Amygdala (tissue), 56 donors: ENCODE measurements at places on chromosomes 3 and 15.

DNA sequence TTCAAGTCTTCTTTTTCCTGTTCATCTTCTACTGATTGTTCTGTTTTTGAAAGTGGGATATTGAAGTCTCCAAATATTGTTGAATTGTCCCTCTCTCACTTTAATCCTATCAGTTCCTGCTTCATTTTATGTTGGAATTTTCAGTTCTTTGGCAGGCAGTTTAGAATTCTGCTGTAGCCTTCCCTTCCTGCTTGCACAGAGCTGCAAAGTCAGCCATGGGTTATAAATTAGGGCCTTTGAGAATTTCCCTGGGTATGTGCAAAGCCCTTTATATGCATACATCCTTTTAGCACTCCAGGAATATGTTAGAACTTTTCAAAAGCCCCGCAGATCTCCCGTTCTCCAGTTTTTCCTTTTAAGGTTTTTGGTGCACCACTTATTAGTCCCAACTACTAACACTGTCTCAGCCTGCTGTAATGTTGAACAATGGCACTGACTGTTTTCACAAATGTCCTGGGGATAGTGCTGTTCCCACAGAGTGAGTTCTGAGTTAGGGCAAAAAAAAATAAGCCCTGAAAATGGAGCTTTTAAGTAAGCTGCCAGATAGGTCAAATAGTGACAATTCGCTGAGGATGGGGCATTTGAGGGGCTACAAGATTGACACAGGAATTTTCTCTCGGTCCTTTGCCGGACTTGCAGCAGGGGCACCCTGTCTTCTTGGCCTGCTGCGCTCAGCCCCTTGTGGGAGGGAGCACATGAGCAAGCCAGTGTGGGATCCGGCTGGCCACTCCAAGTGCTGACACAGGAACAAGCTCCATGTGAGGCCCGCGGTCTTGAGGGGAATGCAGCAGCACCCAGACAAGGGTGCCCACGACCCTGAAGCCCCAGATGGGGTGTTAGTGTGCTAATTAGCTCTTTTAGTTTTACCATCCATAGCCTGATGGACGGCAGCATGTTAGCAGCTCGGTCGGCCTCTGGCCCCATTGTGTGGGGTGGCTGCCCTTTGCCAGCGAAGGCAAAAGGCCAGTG lies 96.0 kb downstream of the VPS8 start:
- DNase-seq, result peak; percentile 16

DNA sequence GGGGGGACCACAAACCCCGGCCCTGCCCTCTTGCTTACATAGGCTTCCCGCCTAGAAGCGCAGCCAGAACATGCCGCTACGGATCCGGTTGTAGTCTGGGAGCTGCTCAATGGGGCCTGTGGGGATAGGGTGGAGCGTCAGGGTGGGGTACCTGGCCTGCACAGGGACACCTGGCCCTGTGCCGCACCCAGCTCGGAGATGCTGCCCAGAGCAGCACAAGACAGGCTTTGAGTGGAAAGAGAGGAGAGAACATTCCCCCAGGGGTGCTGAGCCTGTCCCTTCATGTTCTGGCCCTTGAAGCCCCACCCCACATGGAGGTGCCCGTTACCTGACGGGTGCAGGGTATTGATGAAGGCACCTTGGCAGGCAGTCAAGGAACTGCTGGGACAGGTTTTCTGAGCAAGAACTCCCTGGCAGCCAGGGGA lies 4.0 kb upstream of the COL7A1 start:
- DNase-seq, result no peak

- DNase-seq, result peak; percentile 36
Measured at GRCh38 chr3:63975723-63976122, 47.6 kb downstream of the PSMD6 start.

DNA sequence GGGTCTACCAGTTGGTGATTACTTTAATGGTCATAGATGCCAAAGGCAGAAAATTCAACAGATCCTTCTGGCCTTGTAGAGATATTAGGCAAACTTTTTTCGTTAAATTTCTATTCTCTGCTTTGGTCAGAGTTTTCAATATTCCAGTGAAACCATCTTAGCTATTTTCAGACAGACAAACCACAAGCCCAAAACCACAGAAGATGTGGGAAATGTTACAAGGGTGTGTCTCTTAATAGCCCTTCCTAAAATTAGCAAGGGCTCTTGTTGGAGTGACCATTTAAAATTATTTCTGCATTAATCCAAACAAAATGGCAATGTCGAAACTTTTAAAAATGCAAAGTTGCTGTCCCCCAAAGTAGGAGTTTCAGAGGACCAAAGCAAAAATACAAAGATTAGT lies 102.8 kb downstream of the ARRDC4 start:
- DNase-seq, result no peak

- DNase-seq, result no peak
Measured at GRCh38 chr3:54970895-54971294, 43.0 kb upstream of the LRTM1 start.

DNA sequence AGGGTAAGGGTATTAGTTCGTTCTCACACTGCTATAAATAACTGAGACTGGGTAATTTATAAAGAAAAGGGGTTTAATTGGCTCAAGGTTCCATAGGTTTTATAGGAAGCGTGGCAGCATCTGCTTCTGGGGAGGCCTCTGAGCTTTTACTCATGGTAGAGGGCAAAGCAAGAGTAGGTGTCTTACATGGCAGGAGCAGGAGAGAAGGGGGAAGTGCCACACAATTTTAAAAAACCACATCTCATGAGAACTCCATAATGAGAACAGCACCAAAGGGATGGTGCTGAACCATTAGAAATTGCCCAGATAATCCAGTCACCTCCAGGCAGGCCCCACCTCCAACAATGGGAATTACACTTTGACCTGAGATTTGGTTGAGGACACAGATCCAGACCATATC lies 12.2 kb downstream of the RNF111 start:
- DNase-seq, result no peak

GRCh38 chr3:51720292-51721061 lies 13.6 kb downstream of the GRM2 start:
- no peak for DNase-seq

GRCh38 chr15:63006032-63006878 lies 36.3 kb upstream of the TPM1 start:
- no peak for DNase-seq

- no peak for DNase-seq
Measured at GRCh38 chr3:64392001-64392400, 166.7 kb upstream of the PRICKLE2 start.

GRCh38 chr3:186976837-186977750 lies 46.8 kb downstream of the ST6GAL1 start:
- no peak for DNase-seq

DNA sequence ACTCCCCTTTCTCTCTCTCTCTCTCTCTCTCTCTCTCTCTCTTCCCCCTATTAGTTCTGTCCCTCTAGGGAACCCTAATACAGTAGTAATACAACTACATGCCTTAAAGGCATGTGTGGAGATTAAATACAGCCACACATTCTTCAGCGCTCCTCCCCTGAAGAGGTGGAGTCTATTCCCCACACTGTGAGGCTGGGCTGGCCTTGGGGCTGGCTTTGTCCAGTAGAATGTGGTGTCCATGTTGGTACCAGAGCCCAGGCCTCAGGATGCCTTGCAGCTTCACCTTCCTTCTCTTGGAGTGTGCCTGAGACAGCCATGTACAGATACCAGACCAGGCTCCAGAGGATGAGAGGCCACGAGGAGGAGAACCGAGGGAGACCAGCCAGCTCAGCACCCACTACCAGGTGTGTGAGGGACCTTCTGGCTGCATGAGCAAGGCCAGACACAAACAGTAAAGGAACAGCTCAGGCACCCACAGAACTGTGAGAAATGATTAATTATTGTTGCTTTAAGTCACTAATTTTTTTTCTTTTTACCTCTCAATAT lies 10.7 kb downstream of the SLC6A20 start:
- DNase-seq, result no peak

DNA sequence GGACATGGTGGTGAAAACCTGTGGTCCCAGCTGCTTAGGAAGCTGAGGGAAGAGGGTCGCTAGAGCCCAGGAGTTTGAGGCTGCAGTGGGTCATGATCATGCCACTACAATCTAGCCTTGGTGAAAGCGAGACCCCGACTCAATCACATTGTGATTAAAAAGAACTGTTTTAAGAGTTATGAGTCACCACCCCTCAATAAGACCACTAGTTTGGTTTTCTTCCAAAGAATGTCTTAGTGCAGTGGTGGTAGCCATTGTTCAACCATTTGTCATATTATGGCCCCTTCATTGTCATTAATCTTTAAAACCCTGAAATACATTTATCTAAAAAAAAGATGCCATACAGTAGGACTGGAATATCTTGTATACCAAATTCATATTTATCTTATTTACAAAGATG lies 48.8 kb downstream of the BLM start:
- no peak for DNase-seq

GRCh38 chr3:186815435-186815834 lies 9.2 kb upstream of the RFC4 start:
- DNase-seq, result no peak

GRCh38 chr15:29276366-29276765 lies 6.7 kb upstream of the NSMCE3 start:
- DNase-seq, result no peak
